ENCODE measurements at places on chromosomes 1 and 21.

DNA sequence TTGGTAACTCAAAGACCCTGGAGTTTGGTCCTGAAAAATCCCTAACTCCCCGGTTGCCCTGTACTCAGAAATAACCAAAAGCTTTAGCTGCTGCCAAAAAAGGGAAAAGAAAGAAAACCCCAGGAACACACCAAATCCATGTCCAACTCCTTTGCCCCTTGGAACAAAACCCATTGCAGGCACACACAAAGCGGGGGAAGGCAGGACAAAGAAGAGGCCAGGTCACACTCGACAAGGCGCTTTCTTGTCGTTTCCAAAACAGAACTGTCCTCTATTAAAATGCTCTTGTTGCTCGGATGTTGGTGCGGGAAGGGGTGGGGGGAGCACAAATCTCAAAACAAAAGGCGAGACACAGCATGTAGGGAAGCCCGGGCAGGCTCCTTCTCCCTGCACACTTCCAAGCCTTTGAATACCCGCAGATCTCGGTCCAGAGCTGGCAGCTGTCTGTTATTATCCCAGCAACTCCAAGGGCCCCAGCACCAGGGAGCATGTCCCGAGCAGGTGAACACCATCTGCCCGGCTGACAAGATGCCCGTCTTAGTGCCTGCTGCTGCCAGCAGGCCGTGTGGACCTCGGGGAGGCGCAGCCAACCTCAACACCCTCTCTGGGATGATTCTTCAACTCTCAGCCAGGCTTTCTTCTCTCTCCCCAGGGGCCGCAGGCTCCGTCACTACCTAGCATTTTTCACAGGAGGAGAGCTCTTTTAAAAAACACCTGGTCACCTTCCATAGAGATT lies 96.4 kb downstream of the SSBP3 start:
- DNase-seq = no peak

DNA sequence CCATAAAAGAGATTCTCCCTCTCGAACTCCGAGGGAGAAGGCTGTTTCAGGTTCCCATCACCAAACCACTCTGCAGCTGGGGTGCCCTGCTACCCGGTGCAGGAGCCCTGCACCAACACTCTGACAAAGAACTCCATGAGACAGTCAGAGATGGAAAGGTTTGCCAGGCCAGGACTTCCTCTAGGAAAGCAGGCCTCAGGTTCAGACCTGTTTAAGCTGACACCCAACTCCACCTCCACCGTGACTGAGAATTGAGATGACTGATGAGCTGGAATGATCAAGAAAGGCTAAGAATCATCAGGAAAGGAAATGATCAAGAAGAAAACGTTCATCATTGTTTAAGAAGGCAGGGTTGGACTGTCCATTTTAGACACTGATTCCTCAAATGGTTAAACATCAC lies 46.2 kb upstream of the KCNE1 start:
- no peak for DNase-seq

DNA sequence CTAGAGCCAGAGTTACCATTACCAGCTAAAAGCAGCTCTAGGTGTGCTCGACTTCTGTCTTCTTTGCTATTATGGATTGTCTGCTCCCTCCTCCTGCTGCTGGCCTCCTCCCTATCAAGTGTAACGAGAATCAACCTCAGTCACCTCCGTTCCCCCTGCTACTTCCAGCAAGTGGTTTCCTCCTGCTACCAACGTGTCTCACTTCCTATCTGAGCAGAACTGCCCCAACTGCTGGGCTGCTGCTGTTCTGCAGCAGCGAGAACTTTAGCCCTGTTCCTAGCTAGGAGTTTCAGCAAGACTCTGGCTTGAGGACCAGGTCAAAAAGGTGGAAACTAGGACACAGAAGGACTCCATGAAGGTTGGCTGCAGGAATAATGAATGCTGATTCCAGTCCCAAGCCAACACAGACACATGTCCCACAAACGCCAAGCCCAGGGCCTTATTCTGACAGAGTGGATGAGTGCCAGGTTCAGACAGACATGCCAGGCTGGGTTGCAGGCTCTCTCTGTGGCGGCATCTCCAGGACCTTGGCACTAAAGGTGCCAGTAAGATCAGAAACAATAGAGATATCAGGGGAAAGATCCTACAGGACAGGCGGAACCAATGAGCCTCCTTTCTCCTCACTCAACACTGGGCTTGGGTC lies 46.9 kb downstream of the CD34 start:
- no peak for DNase-seq

DNA sequence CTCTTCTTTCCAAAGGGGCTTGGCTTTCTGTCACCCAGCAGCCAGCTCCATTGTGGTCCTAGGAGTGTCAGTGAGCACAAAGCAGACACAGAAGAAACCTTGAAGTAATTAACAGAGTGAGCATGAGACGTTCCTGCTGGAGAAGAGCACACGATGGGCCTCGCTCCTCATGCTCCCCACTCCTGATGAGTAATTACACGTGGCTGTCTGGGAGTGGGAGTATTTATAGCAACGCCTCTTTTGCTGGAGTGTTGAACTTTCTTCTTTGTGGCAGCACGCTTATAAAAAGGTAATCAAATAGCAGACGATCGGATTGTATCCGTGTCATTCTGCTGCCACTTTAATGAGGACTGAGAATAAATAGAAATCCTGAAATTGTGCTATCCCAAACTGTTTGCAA lies 185.8 kb downstream of the CAMTA1 start:
- no peak for DNase-seq

DNA sequence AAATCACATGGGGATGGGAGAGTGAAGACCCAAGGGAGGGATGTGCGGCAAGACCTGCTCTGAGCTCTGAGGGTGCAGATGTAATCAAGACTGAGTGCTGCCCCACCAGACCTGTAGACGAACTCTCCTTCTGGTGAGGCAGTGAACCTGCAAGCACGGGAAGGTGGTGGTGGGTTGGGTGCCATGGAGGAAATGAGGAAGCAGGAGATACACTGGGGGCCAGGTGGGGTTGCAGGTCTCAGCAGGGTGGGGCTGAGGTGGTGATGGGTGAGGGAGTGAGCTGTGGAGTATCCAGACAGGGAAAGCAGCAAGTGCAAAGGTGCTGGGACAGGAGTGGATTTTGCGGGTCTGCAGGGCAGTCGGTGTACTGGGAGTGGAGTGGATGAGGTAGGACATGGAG lies 102.3 kb downstream of the KCNJ15 start:
- DNase-seq = no peak

- no peak for DNase-seq
These were observed 17.9 kb downstream of the TNFRSF25 start for GRCh38 chr1:6447818-6448748.

DNA sequence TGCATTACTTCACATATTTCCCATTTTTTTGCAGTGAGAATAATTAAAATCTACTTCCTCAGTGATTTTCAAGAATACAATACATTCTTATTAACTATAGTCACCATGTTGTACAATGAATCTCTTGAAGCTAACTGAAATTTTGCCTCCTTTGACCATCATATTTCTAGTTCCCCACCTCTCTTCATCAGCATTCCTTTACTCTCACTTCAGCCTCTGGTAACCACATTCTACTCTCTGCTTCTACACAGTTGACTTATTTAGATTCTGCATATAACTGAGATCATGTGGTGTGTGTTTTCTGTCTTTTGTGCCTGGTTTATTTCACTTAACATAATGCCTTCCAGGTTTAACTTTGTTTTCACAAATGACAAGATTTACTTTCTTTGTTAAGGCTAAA lies 304.4 kb upstream of the LYPLAL1 start:
- DNase-seq = no peak

DNA sequence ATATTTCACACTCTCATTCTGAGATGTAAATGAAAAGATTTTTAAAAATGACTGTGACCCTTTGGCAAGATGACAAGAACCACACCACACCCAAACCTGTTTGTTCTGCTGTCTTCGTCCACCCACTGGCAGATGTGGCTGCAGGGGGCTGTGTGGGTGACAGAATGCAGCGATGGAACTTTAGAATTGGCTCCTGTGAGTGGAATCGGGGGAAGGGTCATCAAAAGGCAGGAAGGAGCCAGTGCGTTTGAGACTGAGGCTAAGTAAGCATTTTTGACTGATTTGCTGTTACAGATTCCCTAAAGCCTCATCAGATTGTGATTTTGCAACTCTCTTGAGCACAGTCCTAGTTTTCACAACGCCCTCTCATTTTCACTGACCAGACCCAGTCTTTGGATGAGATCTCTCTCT lies 111.2 kb upstream of the ADGRL2 start:
- DNase-seq = peak; percentile 57
